ENCODE measurements at places on chromosomes 12 and 14. TPM values are rescaled to one million over a fixed set of nuclear protein-coding genes. Genes with fewer than 3 reads are reported as not detected.
A peak's percentile ranks its signal among the peaks of the same experiment; 100 is the strongest.

- H3K27ac ChIP-seq: no peak overlapping the region
- no peaks in the 10 kb centered on the region for H3K36me3 ChIP-seq
- no peaks in the 10 kb centered on the region for H3K4me1 ChIP-seq
- peaks cover 70% of the 10 kb centered on the region for H3K27me3 ChIP-seq
- no peak for DNase-seq
Measured at GRCh38 chr12:114481200-114481535, 75.2 kb upstream of the TBX5 start.

DNA sequence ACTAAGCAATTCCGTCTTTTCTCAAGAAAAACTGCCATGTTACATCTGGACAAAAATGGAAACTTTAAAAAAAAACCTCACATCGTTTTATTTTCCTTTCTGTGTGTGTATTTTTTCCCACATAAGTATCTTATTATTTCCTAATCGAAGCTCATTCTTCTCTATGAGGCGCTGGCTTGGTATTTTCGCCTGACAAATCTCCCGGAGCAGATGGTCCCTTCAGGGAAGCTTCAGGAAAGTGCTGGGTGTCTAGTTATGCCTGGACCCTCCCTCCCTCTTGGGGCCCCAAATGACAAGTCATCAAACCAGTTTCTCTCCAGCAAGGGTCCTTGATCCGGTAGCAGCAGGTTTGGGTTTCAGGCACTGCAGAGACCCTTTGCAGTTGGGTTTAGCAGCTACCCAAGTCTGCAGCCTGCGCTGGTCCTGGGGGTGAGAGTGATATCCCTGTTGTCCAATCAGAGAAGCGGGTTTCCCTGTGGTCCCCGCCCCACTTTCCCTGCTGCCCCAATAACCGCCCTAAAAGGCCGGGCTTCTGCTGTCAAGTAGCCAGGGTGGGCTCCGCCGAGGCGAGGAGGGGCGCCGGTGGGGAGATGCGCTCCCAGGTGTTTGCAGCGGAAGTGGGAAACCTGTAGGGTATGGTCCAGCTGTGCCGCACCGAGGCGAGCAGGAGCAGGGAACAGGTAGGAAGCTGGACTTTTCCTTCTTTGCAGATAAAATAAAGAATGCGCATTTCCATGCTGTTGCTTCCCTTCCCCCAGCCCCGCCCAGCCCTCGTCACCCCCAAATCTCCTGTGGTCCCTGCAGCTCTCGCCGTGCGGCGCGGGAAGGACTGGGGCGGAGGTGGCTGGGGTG lies at the start of gene CNTN1:
Gene CNTN1, plus strand, starts transcription at position 527 of the 852 bp plus-strand sequence.
- no peaks in the 10 kb centered on the region for H3K36me3 ChIP-seq
- peaks cover 12% of the 10 kb centered on the region for H3K4me1 ChIP-seq
- H3K27me3 ChIP-seq: peaks cover 37% of the 10 kb centered on the region
- DNase-seq: no peak

GRCh38 chr14:54737132-54737711 lies 165.4 kb downstream of the GCH1 start:
- H3K36me3 ChIP-seq: no peaks in the 10 kb centered on the region
- no peak overlapping the region for H3K4me3 ChIP-seq
- no peak for DNase-seq
- peak overlapping the region; percentile 55 for H3K27ac ChIP-seq
- H3K27me3 ChIP-seq: no peaks in the 10 kb centered on the region
- H3K4me1 ChIP-seq: peaks cover 11% of the 10 kb centered on the region

- no peak overlapping the region for H3K4me3 ChIP-seq
- no peak for DNase-seq
- no peaks in the 10 kb centered on the region for H3K27me3 ChIP-seq
- H3K4me1 ChIP-seq: peaks cover 14% of the 10 kb centered on the region
Measured at GRCh38 chr12:50006280-50006679, 19.0 kb downstream of the RACGAP1 start.

DNA sequence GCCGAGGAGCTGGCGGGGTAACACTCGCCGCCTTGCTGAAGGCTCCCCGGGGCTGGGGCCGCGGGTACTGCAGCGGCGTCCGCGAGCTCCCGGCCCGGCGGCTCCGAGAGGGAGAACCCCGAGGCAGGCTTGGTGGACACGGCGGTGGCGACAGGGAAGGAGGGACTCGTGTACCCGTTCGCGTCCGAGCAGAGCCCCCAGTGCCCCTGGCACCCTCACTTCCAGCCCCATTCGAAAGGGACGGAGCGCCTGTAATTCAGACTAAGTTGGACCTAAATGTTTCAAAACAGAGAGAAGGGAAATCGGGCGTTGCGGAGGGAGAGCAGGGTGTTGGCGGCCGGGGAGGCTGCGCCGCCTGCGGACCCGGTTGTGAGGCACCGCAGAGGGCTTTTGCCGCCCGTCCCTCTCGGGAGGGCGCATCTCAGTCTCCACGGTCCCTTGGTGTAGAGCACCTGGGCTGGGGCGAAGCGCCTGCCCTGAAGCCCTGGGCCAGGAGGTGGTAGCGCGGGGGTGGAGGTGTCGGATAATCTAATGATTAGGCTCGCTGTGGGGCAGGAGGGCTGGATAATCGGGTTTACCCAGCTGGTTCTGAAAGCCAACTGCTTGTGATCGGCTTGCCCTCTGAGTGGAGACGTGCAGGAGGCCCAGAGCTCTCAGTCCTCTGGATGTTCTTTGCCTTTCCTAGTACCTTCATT lies 771 bp downstream of the DAAM1 start:
- no peaks in the 10 kb centered on the region for H3K36me3 ChIP-seq
- peak; percentile 72 for DNase-seq
- peaks cover 36% of the 10 kb centered on the region for H3K4me1 ChIP-seq
- H3K27ac ChIP-seq: peak overlapping the region; percentile 89
- H3K27me3 ChIP-seq: no peaks in the 10 kb centered on the region
- peak overlapping the region; percentile 92 for H3K4me3 ChIP-seq

GRCh38 chr12:17192721-17193120 lies 586.8 kb upstream of the LMO3 start:
- H3K4me1 ChIP-seq: no peaks in the 10 kb centered on the region
- no peaks in the 10 kb centered on the region for H3K36me3 ChIP-seq
- H3K27me3 ChIP-seq: no peaks in the 10 kb centered on the region
- DNase-seq: no peak

DNA sequence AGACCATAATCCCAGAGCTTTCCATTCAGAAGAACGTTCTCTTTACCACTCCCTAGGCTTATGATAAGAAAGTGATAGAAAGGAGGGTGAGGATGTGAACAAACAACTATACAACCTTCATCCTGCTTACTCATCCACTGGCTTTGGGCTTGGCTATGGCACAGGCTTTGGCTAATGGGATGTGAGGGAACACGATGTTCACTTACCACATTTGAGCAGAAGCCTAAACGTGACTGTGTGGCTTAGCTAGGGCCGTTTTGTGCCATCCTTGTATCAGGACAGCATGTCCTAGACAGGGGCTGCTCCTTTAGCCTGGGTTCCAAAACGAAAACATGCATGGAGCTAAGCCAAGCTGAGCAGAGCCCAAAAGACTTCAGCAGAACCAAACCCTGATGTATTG lies 118.6 kb upstream of the CCDC175 start:
- no peak for DNase-seq
- H3K4me3 ChIP-seq: no peak overlapping the region
- no peaks in the 10 kb centered on the region for H3K4me1 ChIP-seq
- H3K36me3 ChIP-seq: no peaks in the 10 kb centered on the region
- H3K27ac ChIP-seq: no peak overlapping the region
- H3K27me3 ChIP-seq: no peaks in the 10 kb centered on the region

SYT10 gene
- total RNA-seq: not detected

DNA sequence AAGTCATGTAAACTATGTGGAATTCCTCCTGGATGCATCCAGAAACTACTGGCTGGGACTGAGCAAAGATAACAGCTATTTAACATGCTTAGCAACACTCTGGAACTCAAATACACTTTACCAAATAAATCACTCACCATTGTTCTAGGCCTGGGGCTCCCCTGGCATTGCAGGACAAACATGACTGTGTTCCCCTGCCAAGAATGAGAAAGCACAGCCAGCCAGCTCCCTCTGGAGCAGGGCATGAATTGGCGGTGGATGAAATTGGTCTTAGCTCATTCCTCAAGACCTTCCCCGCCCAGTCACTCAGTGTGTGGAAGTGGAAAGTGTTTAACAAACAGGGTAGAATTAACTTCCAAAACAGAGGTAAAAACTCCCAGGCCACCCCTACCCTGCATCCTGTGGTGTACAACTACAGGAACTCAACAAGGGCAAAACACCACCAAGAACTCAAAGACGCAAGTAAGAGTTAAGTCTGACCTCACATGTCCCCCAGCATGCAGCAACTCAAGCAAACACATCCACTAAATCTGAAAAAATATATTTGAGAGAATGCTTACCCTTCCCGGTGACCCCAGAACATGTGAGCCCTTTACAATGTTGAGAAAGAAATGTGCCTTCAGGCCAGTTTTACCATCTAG lies 58.4 kb upstream of the BDKRB2 start:
- no peaks in the 10 kb centered on the region for H3K36me3 ChIP-seq
- H3K4me1 ChIP-seq: no peaks in the 10 kb centered on the region
- no peak overlapping the region for H3K4me3 ChIP-seq
- no peaks in the 10 kb centered on the region for H3K27me3 ChIP-seq
- no peak for DNase-seq

DNA sequence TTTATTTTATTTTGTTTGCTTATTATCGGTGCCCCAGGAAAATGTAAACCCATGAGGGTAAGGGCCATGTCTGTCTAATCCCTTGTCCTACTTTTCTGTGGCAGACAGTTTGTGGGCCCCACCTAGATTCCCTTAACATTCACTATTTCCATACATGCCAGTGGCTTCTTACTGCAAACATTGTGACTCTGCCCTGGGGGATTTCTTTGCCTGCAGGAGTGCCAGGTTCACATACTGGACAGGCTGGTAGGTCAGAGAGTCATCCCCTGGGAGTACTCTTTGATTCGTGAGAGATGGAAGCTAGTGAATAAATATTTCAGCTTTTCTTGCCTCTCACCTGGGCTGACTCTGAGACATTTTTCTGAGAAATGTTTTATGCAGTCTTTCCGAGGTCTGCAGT lies 122.8 kb upstream of the TBX5 start:
- no peak overlapping the region for H3K4me3 ChIP-seq
- no peak overlapping the region for H3K27ac ChIP-seq
- H3K36me3 ChIP-seq: no peaks in the 10 kb centered on the region
- H3K4me1 ChIP-seq: no peaks in the 10 kb centered on the region
- no peak for DNase-seq

- DNase-seq: no peak
- no peaks in the 10 kb centered on the region for H3K36me3 ChIP-seq
- no peak overlapping the region for H3K4me3 ChIP-seq
- no peak overlapping the region for H3K27ac ChIP-seq
- H3K4me1 ChIP-seq: peaks cover 3% of the 10 kb centered on the region
- no peaks in the 10 kb centered on the region for H3K27me3 ChIP-seq
Measured at GRCh38 chr14:70622111-70622712, 19.5 kb upstream of the TTC9 start.

DNA sequence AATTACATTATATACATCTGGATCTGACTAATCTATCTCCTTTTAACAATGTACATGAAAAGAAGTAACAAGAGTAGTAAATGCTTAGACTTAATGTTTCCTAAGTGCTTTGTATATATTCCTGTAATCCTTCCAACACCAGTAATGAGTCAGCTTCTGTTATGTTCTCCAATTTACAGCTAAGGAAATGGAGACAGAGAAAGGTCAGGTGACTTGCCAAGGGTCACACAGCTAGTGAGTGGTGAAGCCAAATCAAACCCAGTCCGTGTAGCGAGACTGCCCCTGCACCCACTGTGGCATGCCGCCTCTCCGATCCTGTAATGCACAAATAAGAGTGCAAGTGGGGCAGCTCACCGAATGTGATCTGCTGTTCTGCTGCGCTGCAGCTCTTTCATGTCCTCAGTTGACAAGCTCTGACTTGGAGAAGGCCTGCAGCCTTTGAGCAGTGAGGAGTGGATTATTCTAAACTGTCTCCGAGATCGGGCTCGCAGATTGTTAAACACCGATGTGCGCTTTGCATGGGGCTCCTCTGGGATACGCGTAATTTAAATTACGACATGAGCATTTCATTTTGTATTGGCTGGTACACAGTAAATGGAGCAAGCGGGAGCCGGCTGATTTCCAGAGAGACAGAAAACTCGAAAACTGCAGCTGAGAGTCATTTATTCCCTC lies 65.1 kb upstream of the KTN1 start:
- H3K27me3 ChIP-seq: no peaks in the 10 kb centered on the region
- DNase-seq: no peak
- no peak overlapping the region for H3K27ac ChIP-seq
- H3K36me3 ChIP-seq: no peaks in the 10 kb centered on the region
- no peak overlapping the region for H3K4me3 ChIP-seq

ENDOU gene
- total RNA-seq: 0.12 TPM

DNA sequence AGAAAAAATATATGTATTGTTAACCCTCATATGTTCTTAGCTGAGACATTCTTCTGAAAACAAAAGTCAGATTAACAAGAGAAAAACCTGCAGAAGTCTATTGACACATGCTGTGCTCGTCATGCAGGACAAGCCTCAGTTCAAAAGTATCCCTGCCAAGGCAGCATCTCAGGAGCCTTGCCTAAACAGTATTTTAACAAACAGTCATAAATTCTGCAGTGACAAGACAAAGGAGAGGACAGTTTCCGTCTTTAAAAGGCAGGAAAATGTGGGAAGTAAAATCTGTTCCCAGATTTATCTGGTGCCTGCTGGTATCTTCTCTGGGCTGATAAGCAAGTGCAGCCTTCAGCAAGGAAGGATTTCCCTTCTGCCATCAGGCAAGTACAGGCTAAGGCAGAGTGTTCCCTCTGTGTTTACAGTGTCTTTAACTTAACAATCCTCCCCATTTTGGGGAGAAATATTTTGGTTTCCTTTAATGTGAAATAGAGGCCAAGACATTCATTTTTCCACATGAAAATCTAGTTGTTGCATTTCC lies 480.2 kb upstream of the CCDC196 start:
- no peak for DNase-seq
- no peaks in the 10 kb centered on the region for H3K4me1 ChIP-seq
- no peak overlapping the region for H3K4me3 ChIP-seq
- H3K36me3 ChIP-seq: no peaks in the 10 kb centered on the region

GRCh38 chr12:64036414-64036813 lies 185.7 kb downstream of the KICS2 start:
- no peak overlapping the region for H3K4me3 ChIP-seq
- no peaks in the 10 kb centered on the region for H3K36me3 ChIP-seq
- no peak overlapping the region for H3K27ac ChIP-seq
- peaks cover 6% of the 10 kb centered on the region for H3K4me1 ChIP-seq

Data from heart left ventricle (tissue), 16 donors.